COLO829 (cell line): ENCODE measurements at places on chromosomes 6 and 20.
A peak's percentile ranks its signal among the peaks of the same experiment; 100 is the strongest.

DNA sequence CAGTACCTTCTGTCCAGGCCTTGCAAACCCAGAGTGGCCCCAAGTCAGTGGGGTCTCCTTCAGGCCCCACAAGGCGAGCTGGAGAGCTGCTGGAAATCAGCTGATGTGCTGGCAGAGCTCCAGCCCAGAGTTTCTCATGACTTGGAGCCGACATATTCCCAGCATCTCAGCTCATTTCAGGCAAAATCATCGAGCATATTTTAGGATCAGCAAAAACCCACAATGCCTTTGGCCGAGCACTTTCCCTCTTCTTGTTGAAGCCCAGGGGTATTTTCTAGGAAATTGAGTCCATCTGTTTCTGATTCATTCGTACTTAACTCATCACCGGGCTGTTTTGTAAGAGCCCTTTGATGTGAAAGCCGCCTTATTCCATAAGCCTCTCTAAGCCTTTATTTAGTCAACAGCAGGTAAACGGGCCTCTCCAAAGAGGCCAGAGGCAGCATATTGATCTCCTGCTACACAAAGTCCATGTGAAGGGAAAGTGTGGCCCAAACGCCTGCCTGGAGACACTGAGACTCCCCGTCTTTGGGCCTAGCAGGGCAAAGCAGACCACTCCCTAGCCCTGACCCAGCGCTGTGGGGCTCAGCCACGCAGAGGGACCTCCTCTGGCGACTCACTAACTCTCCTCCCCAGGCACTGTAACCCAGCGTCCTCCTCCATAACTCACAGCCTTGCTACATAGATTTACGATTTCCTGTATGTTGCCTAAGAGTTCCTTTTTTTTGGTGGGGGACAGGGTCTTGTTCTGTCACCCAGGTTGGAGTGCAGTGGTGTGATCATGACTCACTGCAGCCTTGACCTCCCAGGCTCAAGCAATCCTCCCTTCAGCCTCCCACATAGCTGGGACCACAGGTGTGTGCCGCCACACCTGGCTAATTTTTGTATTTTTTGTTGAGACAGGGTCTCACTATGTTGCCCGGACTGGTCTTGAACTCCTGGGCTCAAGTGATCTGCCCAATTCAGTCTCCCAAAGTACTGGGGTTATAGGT lies 12.1 kb upstream of the C20orf203 start:
- DNase-seq: no peak

- no peak for DNase-seq
Observed at GRCh38 chr20:19734811-19735210, 23.2 kb upstream of the RIN2 start.

DNA sequence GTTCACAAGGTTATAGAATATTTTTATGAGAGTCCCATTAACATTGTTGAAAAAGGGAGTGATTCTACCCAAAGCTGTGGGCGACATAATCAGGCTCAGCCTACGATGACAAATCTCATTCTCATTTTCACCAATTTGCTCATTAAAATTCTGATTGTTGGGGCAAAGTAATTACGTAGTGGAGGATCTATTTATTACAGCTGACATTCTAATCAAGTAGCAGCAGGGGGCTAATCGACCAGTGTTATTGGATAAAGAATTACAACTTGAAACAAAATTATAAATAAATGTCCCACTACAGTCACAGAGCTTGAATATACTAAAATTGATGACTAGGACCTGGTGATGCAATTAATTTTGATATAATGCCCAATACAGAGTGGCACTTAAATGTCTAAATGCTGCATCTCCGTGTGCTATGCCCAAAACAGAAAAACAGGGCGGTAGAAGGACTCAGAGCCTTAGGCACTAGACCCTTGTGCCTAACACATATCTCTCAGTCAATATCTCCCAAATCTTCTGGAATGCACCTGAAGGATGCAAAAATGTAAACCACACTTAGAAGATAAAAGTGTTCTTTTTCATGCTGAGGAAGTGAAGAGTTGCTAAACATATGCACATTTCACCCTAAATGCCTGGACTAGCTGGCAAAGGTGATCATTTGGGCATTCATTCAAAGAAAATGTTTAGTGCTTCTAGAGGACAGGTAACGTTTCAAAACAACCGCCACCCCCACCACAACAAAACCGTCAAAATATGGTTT lies 88.3 kb downstream of the CD24 start:
- DNase-seq: no peak

GRCh38 chr20:64189530-64189966 lies 25.3 kb downstream of the MYT1 start:
- no peak for DNase-seq

DNA sequence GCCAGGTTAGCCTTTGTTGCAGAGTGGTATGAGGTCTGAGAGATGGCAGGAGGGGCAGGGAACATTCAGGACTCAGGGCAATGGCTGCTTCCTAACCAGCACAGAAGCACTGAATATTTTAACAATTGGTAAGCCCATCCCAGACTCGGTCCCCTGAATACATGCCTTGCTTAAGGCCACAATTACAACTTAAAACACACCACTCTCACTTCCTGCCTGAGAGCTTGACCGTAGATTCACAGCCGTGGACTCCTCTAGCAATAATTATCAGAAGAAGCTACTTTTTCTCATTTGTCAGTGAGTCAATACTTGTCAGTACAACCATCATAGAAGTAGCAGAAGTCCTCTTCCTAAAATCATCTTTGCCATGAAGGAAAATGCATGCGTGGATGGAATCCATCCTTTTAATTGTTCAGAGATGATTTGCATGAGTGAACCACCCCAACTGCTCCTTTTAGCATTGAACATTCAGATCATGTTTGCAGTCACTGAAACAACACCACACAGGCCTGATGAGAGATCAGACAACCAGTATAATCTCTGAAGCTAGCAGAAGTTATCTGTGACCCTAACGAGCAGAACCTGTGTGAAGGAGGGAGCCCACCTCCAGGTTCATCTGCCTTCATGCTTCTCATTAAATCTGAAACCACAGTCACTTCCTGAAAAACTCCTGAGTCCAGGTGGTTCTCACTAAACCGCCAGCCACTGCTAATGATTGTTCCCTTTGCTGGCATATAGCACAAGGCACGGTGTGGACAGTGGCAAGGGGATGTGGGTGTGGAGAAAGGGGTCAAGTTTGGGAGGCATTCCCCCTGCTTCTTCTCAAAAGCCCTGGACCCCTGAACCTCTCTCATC lies 333.9 kb upstream of the CNR1 start:
- DNase-seq: no peak

DNA sequence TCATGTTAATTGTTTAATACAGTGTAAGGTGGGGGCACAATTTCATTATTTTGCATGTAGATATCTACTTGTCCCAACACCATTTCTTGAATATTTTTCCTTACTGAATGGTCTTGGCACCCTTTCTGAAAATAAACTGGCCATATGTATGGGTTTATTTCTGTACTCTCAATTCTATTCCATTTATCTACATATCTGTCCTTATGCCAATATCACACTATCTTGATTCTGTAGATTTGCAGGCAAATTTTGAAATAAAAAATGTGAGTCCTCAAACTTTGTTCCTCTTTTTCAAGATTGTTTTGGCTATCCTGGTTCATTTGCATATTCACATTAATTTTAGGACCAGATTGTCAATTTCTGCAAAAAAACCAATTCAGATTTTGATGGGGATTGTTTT lies 34.8 kb downstream of the SCGN start:
- DNase-seq: no peak

GRCh38 chr6:79066828-79067227 lies 11.2 kb downstream of the PHIP start:
- DNase-seq: no peak

GRCh38 chr6:25012657-25013056 lies 76.9 kb upstream of the RIPOR2 start:
- no peak for DNase-seq

- DNase-seq: no peak
Observed at GRCh38 chr6:111724505-111724904, 118.8 kb upstream of the TRAF3IP2 start.

DNA sequence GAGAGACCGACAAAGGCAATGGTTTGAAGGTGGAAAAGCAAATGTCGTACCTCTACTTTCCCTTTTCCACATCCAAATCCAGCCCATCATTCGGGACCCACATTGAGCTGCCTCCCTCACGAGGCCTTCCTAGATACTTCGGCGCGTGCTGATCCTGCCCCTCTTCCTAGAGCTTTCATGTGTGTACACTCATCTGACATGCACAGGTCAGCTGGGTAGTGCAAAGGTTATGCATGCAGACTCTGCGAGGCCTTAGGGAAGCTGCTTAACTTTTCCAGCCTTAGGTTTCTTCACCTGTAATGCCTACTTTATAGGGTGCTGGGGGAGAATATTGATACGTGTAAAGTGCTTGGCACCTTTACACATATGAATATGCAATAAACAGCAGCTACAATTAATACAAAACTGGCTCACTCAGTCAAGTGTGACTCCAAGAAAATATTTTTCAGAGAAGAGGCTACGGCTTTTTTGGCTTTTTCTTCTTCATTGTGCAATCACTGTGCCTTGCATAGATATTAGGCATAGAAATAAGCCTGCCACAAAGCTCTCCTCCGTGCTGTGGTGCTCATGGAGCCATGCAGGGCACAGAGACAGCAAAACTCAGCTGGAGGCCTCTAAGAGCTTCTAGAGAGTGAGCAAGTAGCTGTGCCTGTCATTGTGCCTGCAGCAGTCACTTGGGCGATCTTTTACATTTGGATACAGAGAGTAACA lies 3.6 kb upstream of the MANBAL start:
- DNase-seq: no peak

GRCh38 chr6:6656287-6656686 lies 67.8 kb downstream of the LY86 start:
- no peak for DNase-seq

GRCh38 chr20:40744818-40745175 lies 55.8 kb upstream of the MAFB start:
- DNase-seq: no peak

DNA sequence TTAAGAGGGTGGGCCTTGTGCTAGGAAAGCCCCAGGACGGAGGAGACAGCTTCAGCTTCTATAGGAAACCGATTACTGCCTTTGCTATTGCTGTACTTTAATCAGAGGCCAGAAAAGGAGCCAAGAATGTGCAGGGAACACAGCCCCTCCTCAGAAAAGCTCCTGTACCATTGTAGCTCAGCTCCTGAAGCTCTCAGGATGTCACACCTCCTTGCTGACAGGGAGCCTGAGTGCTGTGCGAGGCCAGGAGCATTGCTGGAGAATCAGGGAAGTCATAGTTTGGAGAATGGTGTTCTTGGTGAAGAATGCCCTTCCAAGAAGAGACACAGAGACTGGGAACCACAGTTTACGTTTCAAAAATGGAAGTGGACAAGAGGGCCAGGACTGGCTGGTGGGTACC lies 46.8 kb downstream of the LYRM2 start:
- no peak for DNase-seq

GRCh38 chr6:150184850-150185731 lies 42.2 kb downstream of the PPP1R14C start:
- DNase-seq: no peak

DNA sequence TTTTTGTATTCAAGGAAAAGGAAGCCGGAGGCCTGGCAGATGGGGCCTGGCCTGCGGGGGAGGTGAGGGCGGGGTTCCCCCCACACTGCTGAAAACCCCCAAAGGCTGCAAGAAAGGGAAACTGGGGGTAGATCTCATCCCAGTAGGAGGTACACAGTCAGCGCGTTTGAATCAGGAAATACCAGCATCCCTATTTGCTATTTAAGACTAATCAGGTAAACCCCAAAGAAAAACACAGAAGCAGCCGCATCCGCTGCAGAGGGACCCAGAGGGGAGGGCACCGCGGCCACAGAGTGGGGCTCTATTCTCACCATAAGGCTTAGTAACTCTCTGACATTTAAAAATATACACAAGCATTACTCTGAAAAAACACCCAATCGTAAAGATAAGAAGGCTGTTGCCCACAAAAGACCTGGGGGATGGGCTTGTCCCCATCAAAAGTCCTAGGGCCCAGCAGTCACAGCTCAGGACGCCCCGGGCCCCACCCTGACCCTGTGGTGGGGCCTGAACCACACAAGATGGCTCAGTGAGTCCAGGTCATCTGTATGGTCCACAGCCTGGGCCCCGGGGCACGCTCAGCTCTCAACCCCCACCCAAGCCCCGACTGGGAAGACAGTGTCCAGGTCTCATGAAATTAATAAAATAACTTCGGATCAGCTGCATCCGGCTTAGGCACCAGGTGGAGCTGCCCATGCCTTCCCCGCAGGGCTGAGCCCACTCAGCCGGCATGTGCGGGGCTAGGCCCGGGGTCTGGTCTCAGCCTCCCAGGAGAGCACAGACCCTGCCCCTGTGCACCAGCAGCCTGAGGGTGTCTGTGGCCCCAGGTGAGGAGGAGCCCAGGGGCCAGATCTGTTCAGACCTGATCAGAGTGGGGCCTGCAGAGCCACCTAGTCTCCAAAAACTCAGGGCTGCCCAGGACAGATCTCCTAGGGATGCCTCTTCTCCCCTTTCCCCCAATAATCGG lies 31.0 kb downstream of the KCNQ2 start:
- no peak for DNase-seq

GRCh38 chr6:113623129-113623528 lies 234.0 kb upstream of the MARCKS start:
- no peak for DNase-seq

GRCh38 chr6:113290684-113291083 lies 566.5 kb upstream of the MARCKS start:
- DNase-seq: no peak

DNA sequence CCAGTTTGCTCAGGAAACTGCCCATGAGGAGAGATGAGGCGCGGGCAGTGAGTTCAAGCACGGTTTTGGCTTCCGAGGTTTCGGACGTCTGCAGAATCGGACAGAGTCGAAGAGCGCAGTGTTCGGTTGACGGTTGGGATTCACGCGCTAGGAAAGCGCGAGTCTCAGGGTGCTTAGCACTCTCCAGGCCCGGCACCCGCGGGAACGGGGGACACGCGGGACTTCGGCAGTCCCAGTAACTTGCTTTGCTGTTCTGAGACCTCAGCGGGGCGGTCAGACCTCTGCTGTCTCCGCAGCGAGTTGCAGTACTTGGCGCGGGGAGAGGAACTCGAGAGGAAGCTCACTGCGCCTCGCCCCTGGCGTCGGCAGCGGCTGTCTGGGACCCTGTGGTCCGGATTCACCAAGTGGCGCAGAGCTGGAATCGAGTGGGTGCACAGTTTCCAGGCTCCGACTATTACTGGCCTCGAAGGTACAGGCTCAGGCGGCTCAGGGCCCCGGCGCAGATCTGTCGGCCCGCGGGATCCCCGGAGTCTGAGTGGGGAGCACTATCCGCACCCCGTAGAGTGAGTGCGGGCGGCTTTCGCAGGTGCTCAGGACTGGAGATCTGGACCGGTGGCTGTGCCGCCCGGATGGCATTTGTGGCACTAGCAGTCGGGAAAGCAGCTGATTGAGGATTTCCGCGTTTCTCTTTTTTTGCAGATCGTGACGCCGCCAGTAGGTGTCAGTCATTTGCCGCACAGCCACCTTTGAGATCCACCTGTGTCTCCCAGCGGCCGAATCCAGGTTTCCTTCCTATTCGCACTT lies at the start of gene POM121L2:
POM121L2 (minus strand) TSS at position 128 of the 804 bp plus-strand sequence; CDS start at position 25, 103 bp downstream.
- peak; percentile 84 for DNase-seq

DNA sequence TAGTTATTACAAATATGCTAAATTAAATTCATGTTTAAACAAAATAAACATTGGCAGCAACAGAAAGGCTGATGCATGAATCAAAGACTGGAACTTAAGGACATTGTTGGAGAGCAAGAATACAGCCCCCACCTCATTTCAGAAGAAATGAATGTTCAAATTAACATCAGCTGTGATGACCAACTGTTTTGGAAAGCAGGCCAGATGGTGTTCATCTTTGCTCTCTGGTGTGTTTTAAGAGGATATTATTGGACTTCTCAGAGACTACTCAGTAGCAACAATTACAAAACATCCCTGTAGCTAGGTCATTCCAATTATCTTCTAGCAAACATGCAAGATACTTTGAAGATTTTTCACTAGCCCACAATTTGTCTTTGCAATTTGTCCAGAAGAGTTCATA lies 118.6 kb upstream of the DOK5 start:
- DNase-seq: no peak

- DNase-seq: no peak
Observed at GRCh38 chr20:36408219-36408618, 102.1 kb downstream of the DLGAP4 start.
